ENCODE measurements at places on chromosomes 1 and 21. TPM values are rescaled to one million over a fixed set of nuclear protein-coding genes. Genes with fewer than 3 reads are reported as not detected.
A peak's percentile ranks its signal among the peaks of the same experiment; 100 is the strongest.

DNA sequence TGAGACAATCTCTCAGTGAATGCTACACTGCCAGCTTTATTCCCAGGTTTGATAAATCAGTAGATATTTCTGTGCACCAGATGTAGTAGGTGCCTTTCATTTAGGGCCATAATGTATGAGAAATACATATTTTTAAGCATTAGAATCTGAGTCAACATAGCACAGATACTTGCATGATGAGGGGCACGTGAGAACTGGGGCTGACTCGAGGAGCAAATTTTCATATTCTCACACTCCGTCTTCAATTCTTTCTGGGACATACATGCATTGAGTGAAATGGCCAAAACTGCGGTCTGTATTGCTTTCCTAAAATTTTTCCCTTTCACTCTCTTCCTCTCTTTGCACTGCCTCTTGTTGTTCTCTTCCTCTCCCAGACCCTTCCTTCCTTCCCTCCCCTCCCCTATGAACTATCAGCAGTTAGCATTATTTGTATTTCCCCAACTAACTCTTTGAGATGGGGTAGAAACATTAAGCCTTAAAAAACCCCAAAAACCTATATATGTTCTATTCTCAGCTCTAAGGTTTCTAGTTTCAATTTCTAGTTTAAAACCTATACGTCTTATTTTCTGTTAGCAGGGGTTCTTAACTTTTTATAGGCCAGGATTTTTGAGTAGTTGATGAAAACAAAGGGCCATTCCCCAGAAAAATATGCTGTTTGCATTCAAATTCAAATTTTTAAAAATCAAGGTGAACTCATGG is 289.1 kb downstream of the PTBP2 start:
- H3K27me3 ChIP-seq, result no peaks in the 10 kb centered on the region
- no peak for DNase-seq
- H3K4me1 ChIP-seq, result no peaks in the 10 kb centered on the region
- no peaks in the 10 kb centered on the region for H3K36me3 ChIP-seq
- H3K4me3 ChIP-seq, result no peak overlapping the region
- H3K27ac ChIP-seq, result no peak overlapping the region

DNA sequence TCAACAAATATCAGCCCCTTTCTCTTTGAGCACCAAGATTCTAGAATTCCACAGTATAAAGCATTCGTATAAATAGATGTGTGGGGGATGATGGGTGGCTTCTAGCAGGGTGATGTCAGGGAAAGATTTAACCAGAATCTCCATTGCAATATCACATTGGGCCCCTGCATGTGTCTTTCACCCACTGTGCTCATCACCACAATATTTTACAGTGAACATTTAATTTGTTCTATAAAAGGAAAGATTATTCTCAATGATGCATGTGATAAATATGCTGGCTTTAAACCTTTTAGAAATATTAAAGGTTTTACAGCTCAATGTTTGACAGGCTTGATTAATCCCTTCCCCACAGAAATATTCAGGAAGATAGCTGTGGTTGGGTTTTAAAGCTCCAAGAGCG is 457.8 kb upstream of the DAB1 start:
- H3K36me3 ChIP-seq, result no peaks in the 10 kb centered on the region
- no peaks in the 10 kb centered on the region for H3K4me1 ChIP-seq
- DNase-seq, result no peak
- H3K4me3 ChIP-seq, result no peak overlapping the region
- H3K27ac ChIP-seq, result no peak overlapping the region
- H3K27me3 ChIP-seq, result no peaks in the 10 kb centered on the region

GRCh38 chr1:189682591-189682990 is 795.1 kb downstream of the BRINP3 start:
- no peaks in the 10 kb centered on the region for H3K27me3 ChIP-seq
- no peak overlapping the region for H3K4me3 ChIP-seq
- H3K4me1 ChIP-seq, result no peaks in the 10 kb centered on the region
- H3K36me3 ChIP-seq, result no peaks in the 10 kb centered on the region
- H3K27ac ChIP-seq, result no peak overlapping the region

GRCh38 chr1:203478986-203479385 is 3.4 kb downstream of the PRELP start:
- DNase-seq, result no peak
- peaks cover 17% of the 10 kb centered on the region for H3K27me3 ChIP-seq
- no peak overlapping the region for H3K27ac ChIP-seq
- no peaks in the 10 kb centered on the region for H3K4me1 ChIP-seq
- H3K36me3 ChIP-seq, result no peaks in the 10 kb centered on the region

- H3K27me3 ChIP-seq, result peaks cover 2% of the 10 kb centered on the region
- H3K27ac ChIP-seq, result no peak overlapping the region
- H3K36me3 ChIP-seq, result no peaks in the 10 kb centered on the region
- H3K4me3 ChIP-seq, result no peak overlapping the region
- H3K4me1 ChIP-seq, result no peaks in the 10 kb centered on the region
- peak; percentile 4 for DNase-seq
Measured at GRCh38 chr1:13228343-13228781, 2.4 kb upstream of the PRAMEF18 start.

DNA sequence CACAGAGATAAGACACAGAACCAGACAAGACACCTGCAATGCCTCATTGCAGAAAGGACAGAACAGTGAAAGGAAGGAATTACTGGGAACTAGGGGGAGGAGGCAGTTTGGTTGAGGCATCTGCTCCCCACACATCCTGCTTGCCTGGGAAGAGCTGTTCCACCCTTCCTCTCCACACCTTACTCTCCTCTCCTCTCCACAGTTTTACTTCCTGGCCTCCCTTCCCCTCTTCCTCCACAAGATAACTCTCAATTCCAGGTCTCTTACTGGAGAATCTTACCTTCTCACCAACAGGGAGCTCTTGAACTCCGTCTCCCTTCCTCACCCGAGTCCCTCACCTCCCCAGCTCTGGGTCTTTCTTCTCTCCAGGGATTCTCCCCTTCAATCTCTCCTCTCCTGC is 2.1 kb downstream of the ELOVL1 start:
- no peak overlapping the region for H3K4me3 ChIP-seq
- peaks cover 39% of the 10 kb centered on the region for H3K36me3 ChIP-seq
- DNase-seq, result no peak
- no peaks in the 10 kb centered on the region for H3K27me3 ChIP-seq
- peaks cover 30% of the 10 kb centered on the region for H3K4me1 ChIP-seq
- H3K27ac ChIP-seq, result no peak overlapping the region

GRCh38 chr1:101964708-101965107 is 32.0 kb downstream of the OLFM3 start:
- no peak for DNase-seq
- no peak overlapping the region for H3K4me3 ChIP-seq
- no peaks in the 10 kb centered on the region for H3K36me3 ChIP-seq
- no peaks in the 10 kb centered on the region for H3K4me1 ChIP-seq

DNA sequence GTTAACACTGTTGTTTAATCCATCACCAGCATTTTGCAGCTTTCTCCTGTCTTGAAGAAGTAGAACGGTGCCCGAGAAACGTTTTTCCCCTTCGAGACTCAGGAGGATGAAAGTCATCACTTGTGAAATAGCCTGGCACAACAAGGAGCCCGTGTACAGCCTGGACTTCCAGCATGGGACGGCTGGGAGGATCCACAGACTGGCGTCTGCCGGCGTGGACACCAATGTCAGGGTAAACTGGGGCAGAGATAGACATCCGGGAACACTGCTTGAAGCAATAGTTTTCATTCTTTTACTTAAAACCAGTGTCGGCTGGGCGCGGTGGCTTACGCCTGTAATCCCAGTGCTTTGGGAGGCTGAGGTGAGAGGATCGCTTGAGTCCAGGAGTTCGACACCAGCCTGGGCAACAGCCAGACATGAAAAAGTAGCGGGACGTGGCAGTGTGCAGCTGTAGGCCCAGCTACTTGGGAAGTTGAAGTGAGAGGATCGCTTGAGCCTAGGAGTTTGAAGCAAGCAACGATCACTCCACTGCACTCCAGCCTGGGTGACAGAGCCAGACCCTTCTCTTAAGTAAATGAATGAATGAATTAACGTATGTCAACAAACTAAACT is 945 bp downstream of the CHAF1B start:
- H3K27ac ChIP-seq, result no peak overlapping the region
- H3K4me3 ChIP-seq, result no peak overlapping the region
- DNase-seq, result no peak
- no peaks in the 10 kb centered on the region for H3K4me1 ChIP-seq

DNA sequence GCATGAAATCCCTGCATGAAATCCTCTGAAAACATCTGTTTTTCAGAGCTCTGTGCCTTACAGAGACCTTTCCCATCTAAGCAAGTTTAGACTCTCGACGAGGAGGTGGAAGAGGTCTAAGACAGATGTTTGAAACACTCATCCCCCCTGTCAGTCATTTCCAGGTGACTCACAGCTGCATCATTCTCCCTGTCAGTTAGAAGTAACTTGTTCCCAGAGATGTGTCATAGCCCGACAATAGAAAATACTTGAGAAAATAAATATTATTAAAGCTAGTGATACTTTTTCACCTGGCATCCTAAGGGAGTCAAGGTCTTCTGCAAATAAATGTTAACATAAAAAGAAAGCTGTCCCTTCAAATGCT is 41.6 kb upstream of the SEC16B start:
- H3K27me3 ChIP-seq, result no peaks in the 10 kb centered on the region
- H3K4me3 ChIP-seq, result no peak overlapping the region
- no peak for DNase-seq
- no peak overlapping the region for H3K27ac ChIP-seq

GRCh38 chr1:30111431-30111830 is 612.0 kb downstream of the MATN1 start:
- no peak overlapping the region for H3K4me3 ChIP-seq
- no peaks in the 10 kb centered on the region for H3K4me1 ChIP-seq
- H3K27ac ChIP-seq, result no peak overlapping the region
- DNase-seq, result no peak

DNA sequence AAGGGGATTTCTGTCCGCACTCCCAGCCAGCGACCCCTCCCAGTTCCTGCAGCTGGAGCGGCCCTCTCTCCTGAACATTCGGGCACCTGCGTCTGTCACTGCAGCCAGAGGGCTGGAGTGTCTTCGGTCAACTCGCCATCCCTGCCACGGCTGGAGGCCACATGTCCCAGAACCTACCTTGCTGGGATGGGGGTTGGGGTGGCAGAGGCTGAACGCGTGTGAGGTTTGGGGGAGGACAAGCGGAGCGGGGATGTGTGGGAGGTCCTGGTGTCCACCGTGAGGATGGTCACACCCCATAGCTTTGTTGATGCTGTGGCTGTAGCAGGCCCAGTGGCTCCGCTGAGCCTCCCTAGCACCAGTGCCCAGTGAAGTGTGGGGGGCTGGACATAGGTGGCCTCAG is 14.8 kb upstream of the C1orf174 start:
- H3K4me3 ChIP-seq, result no peak overlapping the region
- no peak overlapping the region for H3K27ac ChIP-seq
- no peaks in the 10 kb centered on the region for H3K36me3 ChIP-seq
- peaks cover 19% of the 10 kb centered on the region for H3K27me3 ChIP-seq
- H3K4me1 ChIP-seq, result peaks cover 3% of the 10 kb centered on the region

GRCh38 chr21:14677013-14677412 is 130.9 kb upstream of the SAMSN1 start:
- no peaks in the 10 kb centered on the region for H3K4me1 ChIP-seq
- H3K4me3 ChIP-seq, result no peak overlapping the region
- no peak for DNase-seq

GRCh38 chr1:214209260-214209808 is 71.6 kb upstream of the SMYD2 start:
- H3K4me1 ChIP-seq, result no peaks in the 10 kb centered on the region
- no peak for DNase-seq
- H3K27ac ChIP-seq, result no peak overlapping the region
- no peak overlapping the region for H3K4me3 ChIP-seq
- peaks cover 2% of the 10 kb centered on the region for H3K27me3 ChIP-seq

DNA sequence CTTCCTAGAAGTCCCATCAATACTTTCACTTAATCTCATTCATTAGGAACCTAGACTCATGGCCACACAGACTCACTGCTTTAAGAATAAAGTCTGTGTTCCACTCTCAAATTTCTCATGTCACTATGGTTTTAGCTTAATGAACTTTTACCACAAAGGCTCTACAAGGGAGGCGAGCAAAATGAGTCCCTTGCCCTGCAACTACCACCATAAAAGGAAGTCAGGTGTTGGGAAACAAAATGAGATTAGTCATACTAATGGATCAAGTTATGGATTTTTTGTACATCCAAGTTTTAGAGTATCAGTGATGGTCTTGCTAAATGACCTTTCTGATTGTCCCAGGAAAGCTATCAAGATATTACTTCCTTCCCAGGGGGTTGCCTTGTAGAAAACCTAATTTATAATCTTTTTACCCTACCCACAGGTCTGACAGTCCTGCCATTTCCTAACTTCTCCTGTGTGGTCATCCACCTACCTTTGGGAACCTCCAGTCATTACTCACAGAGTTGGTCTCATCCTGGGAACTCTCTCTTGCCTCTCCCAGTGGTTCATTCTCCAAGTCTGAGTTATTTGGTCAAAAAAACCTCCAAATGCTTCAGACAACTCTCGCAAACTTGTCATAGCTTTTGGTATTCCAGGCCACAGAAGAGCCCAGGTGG is 51.8 kb upstream of the SLC16A1 start:
- no peak overlapping the region for H3K27ac ChIP-seq
- peaks cover 4% of the 10 kb centered on the region for H3K36me3 ChIP-seq
- H3K27me3 ChIP-seq, result no peaks in the 10 kb centered on the region
- H3K4me1 ChIP-seq, result no peaks in the 10 kb centered on the region
- no peak overlapping the region for H3K4me3 ChIP-seq
- DNase-seq, result no peak

DNA sequence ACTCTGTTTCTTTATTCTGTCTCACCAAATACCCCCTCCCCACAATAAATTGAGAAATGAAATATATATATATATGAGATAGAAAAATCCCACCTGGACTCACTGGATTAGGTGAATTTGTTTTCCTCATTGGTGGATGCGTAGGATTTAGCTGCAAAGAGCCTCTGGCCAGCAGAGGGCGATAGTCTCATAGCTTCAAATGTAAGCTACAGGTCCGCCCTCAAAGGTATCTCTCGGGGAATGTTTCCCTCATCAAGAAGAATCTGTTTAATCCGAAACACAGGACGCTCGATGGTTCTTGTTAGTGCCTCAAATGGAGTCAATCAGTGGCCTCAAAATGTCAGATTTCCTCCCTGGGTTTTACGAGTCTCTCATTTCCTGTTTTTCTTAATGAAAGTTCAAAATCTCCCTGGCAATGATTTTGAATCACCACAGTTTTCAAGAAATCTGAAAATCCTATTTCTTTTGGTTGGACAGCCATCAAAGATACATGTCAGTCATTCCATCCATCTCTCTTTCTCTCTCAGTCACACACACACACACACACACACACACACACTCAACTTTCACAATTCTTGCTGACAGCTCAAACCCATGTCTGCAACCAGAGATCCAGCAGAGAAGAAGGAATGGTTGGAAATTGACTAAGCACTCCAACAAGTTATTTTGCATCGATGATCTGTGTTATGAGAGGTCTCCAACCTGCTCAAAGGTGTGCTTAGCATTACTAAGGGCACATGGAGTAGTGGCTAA is 13.9 kb upstream of the CAMK1G start:
- peaks cover 12% of the 10 kb centered on the region for H3K27me3 ChIP-seq
- no peak overlapping the region for H3K4me3 ChIP-seq
- H3K4me1 ChIP-seq, result peaks cover 2% of the 10 kb centered on the region

GRCh38 chr1:101245246-101245927 is 8.6 kb downstream of the S1PR1 start:
- H3K4me1 ChIP-seq, result no peaks in the 10 kb centered on the region
- no peak for DNase-seq
- no peaks in the 10 kb centered on the region for H3K27me3 ChIP-seq
- no peak overlapping the region for H3K4me3 ChIP-seq
- no peaks in the 10 kb centered on the region for H3K36me3 ChIP-seq

LCE3E gene
- not detected for total RNA-seq

MARK1 gene
- total RNA-seq, result 1.9 TPM

ILDR2 gene
- 0.90 TPM for total RNA-seq
